ENCODE measurements at places on chromosomes 5 and 9. TPM values are rescaled to one million over a fixed set of nuclear protein-coding genes. Genes with fewer than 3 reads are reported as not detected.

ADAMTS13 gene
- total RNA-seq, result 0.79 TPM

- no peak for DNase-seq
Observed at GRCh38 chr5:87582149-87582548, 169.4 kb upstream of the CCNH start.

HTR4 gene
- total RNA-seq, result not detected

DNA sequence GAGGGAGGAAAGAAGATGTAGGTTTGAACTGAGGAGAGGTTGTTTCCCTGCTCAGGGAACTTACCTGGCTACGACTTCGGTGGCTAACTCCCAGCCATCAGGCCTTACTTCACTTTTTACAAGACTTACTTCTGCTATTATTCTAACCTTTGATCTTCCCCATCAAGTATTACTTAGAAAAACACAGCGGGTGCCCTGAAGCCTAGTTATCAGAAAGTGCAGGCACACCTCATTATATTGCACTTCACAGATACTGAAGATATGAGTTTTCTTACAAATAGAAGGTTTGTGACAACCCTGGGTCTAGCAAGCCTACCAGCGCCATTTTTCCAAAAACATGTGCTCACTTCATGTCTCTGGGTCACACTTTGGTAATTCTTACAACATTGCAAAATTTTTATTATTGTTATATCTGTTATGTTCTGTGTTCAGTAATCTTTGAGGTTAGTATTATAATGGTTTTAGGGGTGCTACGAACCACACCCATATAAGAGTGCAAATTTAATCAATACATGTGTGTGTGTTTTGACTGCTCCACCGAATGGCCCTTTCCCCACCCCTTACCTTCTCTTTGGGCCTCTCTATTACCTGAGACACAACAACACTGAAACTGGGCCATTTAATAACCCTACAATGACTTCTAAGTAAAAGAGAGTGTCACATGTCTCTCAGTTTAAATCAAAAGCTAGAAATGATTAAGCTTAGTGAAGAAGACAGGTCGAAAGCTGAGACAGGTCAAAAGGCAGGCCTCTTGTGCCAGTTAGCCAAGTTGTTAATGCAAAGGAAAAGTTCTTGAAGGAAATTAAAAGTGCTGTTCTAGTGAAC, 2102.7 kb upstream of the WWC1 start:
- DNase-seq, result no peak

DNA sequence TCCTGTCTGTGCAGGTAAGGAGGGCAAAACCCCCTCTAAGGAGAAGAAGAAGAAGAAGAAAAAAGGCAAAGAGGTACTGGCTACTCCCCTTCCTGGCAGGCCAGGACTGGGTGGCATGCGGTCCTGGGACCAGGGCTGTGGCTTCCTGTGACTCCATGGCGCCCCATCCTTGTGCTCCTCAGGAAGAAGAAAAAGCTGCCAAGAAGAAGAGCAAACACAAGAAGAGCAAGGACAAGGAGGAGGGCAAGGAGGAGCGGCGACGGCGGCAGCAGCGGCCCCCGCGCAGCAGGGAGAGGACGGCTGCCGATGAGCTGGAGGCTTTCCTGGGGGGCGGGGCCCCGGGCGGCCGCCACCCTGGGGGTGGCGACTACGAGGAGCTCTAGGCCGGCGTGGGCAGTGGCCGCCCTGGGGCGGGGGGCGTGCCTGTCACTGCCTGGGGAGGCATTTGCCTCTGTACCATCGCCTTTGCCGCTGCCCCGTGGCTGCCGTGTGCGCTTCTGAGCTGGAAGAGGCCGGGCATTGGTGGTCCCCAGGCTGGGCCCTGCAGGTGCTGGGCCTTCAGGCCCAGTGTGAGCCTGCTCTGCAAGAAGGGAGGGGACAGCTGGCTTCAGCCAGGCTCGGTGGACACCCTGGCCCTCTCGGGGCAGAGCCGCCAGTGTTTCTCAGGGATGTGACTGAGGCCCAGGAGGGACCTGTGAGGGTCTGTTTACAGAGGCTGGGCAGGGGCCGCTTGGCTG, 2.0 kb upstream of the AJM1 start:
- no peak for DNase-seq
